ENCODE measurements at places on chromosomes 5 and 9. TPM values are rescaled to one million over a fixed set of nuclear protein-coding genes. Genes with fewer than 3 reads are reported as not detected.
A peak's percentile ranks its signal among the peaks of the same experiment; 100 is the strongest.

CBY3 gene
- not detected for total RNA-seq

ELAVL2 gene
- total RNA-seq, result not detected

MYOT gene
- total RNA-seq, result not detected

SDHA gene
- total RNA-seq, result 90.5 TPM

TUSC1 gene
- total RNA-seq, result 0.76 TPM

PTPRD gene
- total RNA-seq, result 0.24 TPM

GRCh38 chr9:28651050-28651722, 1077.9 kb upstream of the C9orf72 start:
- DNase-seq, result no peak

GRCh38 chr9:123571240-123571639, 215.2 kb downstream of the CRB2 start:
- DNase-seq, result no peak

DNA sequence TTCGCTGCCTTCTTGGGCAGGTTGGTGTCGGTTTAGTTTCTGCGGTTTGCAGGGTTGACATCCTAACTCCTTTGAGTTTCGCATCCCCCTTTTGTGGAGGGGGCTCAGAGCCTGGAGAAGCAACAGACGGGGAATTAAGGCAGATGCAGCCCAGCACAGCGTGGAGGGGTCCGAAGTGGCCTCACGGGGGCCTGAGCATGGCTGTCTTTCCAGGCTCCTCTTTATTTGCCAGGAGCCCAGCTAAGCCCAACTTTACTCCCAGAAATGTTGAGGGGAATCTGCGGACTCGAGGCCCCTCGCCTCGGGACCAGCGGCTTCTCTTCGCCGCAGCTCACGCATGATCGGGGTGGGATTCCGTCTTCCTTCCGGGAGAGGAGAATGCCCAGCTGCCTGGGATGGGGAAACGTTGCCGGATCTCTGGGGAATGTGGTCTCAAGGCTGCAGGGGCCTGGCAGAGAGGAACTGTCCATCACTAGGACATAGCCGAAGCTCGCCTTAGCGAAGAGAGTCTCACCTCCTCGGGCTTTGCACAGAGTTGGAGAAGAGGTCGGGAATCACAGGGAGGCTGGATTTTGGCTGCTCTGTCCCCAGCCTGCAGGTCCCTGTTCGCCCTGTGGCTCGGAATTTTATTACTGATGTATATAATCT, 1.3 kb downstream of the RAI14 start:
- DNase-seq, result no peak

DNA sequence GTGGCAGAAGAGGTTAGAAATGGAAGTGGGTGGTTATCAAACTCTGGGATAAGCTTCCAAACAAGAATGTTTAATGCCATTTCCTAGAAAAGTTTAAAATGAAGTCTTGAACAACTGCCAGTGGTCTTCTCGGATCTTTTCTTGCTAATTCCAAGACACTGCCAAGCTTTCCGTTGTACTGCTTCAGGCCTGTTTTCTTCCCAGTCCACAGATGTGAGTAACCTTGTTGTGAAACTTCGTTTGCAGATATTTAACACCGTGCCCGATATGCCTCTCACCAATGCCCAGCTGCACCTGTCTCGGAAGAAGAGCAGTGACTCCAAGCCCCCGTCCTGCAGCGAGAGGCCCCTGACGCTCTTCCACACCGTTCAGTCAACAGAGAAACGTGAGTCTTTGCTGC, 269.8 kb downstream of the NR3C1 start:
- no peak for DNase-seq

GRCh38 chr9:94084314-94084713, at the start of gene PTPDC1:
TSS of gene PTPDC1 (plus strand) at chr9:94084464. CDS start at chr9:94084531, 67 bp downstream.
- no peak for DNase-seq

DNA sequence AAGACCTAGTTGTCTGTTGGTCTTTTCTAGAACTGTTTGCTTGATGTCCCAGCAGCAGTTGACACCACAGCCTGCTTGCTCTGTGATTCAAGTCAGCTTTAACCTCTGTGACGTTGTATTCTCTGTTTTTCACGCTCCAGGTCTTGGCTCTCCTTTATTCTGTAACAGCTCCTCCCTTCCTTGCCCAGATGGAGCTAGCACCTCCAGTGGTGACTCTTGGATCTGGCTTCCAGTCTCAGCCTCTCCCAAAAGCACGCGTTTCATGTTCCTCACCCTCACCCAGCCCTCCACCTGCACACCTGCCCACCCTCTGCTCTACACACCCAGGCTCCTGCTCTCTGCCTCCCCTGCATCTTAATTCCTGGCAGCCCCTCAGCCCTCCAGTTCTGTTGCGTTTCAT, 50.6 kb downstream of the DMRT1 start:
- DNase-seq, result no peak

DNA sequence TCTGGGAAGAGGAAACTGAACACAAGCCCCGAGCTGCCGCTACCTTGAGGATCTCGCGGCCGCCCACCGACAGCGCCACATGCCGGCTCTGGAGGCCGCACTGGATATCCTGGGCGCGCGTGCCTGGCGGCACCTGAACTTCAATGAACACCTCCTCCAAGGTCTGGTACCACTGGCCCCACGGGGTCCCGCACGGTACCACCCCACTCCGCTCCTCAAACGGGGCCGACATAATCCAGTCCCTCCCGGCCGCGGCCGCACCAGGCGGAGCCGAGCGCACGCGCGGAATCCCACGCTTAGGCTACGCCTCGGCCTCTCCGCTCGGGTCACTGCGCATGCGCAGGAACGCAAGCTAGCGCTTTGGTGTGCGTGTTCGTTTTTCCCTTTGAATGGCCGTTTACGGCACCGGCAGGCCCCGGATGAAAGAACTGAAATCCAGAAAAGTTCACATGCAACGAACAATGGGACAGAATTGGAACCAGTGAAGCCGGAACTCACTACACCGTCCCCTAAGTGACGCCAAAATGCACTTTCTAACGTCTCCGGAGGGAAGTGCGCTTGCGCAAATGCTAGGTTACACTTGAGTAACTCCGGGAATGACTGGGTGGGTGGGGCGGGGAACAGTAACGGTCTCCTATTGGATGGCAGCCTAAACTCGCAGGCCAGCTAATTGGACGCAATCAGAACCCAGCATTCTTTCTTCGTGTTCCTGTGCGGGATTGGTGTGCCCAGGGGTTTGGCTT, at the start of gene NUDCD2:
Gene NUDCD2, minus strand, starts transcription at position 284 of the 743 bp plus-strand sequence. Its CDS starts 52 bp downstream, at position 232.
- peak; percentile 96 for DNase-seq

- no peak for DNase-seq
These were observed 187.4 kb upstream of the ELL2 start for GRCh38 chr5:96149021-96149420.

- no peak for DNase-seq
These were observed 12.8 kb downstream of the TRAF1 start for GRCh38 chr9:120913647-120914264.

GRCh38 chr5:56986626-56986947, 34.7 kb upstream of the MIER3 start:
- DNase-seq, result no peak

DNA sequence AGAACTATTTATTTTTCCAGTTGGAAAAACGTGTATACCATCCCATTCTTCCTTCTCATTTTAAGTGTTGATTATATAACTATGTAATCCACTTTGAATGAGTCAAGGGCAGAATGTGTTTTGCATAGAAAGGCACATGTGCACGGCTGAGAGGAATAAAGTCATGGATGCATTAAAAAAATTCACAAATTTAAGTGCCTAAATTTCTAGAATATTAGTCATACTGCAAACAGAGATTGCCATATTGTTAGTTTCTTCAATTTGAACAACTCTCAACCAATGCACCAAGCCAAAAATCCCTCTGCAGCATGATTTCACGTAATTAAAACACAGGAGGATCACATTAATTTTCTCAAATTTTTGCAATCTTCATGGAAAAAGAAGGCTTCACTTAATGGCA, 166.3 kb downstream of the MPDZ start:
- no peak for DNase-seq

DNA sequence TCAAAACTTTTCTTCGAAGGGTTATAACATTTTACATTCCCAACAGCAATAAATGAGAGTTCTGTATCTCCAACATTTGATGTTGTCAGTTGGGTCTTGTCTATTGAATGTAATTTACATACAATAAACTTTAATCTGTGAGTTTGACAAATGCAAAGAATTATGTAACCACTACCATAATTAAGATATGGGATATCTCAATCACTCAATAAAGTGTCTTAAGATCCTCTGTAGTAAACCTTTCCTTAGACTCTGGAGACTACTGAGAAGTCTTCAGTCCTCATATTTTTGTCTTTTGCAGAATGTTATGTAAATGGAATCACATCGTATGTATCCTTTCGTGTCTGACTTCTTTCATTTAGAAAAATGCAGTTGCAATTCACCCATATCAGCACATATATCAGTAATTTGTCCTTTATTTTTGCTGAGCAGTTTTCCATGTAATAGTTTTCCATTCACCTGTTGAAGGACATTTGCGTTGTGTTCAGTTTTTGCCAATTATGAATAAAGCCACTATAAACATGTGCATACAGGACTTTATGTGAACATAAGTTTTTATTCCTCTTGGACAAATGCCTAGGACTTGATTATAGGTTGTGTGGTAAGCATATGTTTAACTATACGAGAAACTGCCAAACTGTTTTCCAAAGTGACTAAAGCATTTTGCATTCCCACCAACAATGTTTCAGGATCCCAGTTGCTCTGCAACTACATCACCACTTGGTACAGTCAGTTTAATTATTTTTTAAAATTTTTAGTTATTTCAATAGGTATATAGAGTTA, 784.6 kb upstream of the ZNF608 start:
- DNase-seq, result no peak

DNA sequence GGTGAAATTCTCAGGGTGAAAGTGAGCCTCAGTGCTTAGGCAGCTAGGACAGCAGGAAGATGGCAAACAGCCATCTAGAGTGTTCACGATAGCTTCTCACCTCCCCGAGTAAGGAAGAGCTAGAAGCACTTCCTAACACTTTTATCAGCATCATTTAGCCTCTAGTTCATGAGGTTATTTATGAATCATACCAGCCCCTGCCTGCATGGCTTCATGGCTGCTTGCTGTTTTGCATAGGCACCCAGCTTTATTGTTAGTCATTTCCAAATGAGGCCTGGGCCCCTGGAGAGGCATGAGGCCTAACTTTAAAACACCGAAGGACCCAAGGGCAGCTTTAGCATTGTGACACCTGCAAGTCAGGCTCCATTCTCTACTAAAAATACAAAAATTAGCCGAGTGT, 134.9 kb upstream of the PANK3 start:
- DNase-seq, result no peak

DNA sequence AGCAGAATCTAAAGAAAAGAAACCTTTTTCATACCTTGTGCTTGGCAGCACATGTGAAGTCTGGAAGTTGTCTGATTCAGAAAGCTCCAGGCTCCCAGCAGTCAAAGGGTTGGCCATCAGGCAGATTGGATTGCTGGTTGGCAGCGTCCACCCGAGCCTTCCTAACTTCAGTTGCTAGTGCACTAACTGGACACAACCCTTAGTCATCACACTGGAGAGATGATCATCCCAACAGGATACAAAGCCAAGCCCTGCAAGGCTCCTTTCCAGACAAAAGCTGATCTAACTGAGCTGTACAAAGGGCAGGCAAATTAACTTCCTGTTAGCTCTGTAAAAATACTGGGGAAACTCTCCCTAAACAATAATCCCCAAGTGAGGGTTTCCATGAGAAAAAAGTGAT, 185.6 kb downstream of the SNX18 start:
- no peak for DNase-seq

DNA sequence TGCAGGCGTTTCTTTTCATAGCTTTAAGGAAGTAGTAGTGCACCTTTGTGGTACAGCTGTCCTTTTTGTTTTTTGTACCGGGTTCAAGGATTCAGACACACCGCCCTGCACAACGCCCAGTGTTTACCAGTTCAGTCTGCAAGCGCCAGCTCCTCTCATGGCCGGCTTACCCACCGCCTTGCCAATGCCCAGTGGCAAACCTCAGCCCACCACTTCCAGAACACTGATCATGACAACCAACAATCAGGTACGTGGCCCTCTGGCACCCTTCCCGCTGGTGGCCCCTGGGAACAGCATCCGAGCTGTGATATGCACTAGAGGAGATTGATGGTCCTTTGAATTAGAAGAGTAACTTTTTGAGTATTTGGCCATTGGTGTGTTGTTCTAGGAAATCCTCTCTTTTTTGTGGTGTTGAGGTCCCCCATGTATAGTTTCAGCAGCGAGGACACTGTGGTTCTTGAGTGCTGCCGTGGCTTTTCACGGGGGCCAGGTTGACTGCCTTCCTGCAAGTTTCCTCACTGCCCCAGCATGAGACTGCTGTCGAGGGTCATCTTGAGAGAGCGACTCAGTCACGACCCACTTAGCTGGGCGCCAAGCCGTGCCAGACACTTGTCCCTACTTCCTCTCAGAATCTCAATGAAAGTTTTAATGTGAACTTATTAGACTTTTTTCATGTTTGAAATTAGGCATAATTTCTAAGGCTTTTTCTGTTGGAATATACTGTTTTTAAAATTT, 37.9 kb downstream of the TENT4A start:
- no peak for DNase-seq

- DNase-seq, result no peak
These were observed at the start of gene RGS3 for GRCh38 chr9:113463418-113464285. TSS of gene RGS3 (plus strand) at chr9:113463727. CDS start at chr9:113463803, 76 bp downstream.

DNA sequence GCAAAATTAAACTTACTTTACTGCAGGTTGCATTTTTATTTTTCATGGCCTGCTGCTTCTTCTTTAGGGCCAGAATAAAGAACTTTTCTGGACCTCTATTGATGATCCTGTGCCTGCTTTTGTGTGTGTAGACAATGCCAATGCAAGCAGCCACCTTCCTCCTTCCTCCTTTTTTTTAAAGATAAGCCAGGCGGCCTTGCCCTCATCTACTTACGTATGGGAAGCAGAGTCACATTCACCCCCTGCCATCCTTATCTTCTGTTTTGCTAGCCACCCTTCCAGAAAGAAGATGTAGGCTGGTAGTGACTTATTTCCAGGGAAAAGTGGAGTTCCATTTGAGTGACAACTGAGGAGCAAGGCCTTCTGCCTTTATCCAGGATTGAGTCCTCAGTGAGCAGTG, 122.9 kb downstream of the KDM4C start:
- DNase-seq, result no peak

- no peak for DNase-seq
These were observed 293.3 kb downstream of the MAN2A1 start for GRCh38 chr5:109982966-109983534.

- DNase-seq, result no peak
These were observed 13.5 kb downstream of the PLAC8L1 start for GRCh38 chr5:146091881-146092280.

DNA sequence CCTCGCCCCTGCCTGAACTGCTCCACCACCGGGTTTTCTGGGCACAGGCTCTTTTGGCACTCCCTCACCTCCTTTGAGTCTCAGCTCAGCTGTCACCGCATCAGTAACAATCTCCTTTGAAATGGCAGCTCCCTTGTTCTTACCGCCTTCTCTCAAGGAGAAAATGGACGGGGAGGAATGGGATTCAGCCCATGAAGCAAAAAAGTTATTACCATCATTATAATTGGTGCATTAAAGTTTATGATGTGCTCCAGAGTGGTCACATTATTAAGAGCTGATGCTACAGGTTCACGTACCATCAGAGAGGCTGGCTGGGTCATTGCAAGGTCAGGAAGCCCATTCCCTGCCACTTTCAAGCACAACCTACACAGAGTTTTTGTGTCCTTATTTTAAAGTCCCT, 344.7 kb downstream of the AGTPBP1 start:
- DNase-seq, result no peak

DNA sequence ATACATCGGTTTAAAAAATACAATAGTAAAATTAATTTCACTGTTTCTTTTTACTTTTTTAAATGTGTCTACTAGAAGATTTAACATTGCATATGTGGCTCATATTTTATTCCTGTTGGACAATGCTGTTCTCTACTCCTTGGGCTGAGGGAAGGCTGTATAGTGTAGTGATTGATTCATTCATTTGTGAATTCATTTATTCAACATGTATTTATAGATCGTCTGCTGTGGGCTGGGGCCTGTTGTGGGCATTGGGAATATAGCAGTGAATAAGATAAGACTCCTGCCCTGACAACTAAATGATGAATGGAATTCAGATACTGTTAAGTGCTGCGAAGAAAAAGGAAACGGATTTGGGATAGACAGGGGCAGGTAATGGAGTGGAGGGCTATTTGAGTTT, 55.7 kb downstream of the ZNF618 start:
- DNase-seq, result no peak

Data from activated B cell treated with CpG ODN at 0.5 μM for 24 hours (primary cell).